ENCODE measurements at places on chromosomes 5 and 9. TPM values are rescaled to one million over a fixed set of nuclear protein-coding genes. Genes with fewer than 3 reads are reported as not detected.

LRRC19 gene
- polyA plus RNA-seq: 15.3 TPM

JAKMIP2 gene
- polyA plus RNA-seq: 6.1 TPM

CCL27 gene
- polyA plus RNA-seq: 0.57 TPM

OR1J2 gene
- not detected for polyA plus RNA-seq

GPSM1 gene
- polyA plus RNA-seq: 22.9 TPM

MATR3 gene
- polyA plus RNA-seq: 791 TPM

SPATA6L gene
- polyA plus RNA-seq: 3.1 TPM

PLCXD3 gene
- 0.52 TPM for polyA plus RNA-seq

DNA sequence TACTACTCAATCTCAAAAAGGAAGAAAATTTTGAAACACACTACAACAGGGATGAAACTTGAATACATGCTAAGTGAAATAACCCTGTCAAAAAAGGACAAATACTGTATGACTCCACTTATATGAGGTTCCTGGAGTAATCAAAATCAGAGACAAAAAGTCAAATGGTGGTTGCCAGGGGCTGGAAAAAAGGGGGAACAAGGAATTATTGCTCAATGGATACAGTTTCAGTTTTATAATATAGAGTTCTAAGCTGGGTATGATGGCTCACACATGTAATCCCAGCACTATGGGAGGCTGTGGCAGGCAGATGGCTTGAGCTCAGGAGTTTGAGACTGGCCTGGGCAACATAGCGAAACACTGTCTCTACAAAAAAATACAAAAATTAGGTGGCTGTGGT, 29.0 kb downstream of the ETF1 start:
- DNase-seq: no peak

- no peak for DNase-seq
Measured at GRCh38 chr9:3151672-3152576, 308.0 kb upstream of the PUM3 start.

DNA sequence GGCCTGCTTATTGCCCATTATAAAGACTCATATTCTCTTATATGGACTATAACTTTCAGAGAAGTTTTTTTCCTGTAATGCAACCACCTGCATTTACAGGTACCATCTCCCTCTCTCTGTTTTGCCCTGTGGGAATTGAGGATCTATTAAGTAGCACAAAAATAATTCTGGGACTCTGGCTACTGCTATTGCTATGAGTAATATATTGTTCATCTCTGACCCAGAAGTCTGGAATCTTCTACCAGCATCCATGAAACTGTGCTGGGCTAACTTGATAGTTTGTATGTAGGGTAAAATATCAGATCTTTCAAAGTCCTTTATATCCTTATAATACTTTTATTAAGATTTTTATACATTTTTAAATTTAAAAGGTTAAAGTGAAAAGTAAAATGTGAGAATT, 607.2 kb downstream of the EFNA5 start:
- no peak for DNase-seq

DNA sequence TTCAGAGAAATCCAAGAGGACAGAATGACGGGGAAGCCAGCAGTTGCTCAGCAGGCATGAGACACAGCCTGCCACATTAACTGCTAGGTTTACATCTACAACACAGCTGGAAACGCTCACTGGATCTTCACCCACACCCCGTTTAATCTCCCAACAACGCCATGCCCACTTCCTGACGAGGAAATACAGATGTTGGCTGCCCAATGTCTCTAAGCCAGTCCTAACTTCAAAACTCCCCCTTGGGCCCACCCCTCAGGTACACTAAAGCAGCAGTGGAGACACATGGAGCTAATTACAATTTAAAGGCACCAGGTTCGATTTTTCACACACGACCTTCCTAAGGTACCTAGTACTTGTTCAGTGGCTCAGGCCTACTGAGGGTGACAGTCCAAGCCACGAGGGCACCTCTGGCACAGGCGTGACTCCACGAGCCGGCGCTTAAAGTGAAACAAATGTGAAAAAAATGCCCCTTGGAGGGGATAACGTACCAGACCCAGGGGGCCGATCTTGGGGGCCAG, 904 bp downstream of the RPL12 start:
- DNase-seq: no peak

- no peak for DNase-seq
Measured at GRCh38 chr9:131755541-131756198, 15.8 kb upstream of the RAPGEF1 start.

DNA sequence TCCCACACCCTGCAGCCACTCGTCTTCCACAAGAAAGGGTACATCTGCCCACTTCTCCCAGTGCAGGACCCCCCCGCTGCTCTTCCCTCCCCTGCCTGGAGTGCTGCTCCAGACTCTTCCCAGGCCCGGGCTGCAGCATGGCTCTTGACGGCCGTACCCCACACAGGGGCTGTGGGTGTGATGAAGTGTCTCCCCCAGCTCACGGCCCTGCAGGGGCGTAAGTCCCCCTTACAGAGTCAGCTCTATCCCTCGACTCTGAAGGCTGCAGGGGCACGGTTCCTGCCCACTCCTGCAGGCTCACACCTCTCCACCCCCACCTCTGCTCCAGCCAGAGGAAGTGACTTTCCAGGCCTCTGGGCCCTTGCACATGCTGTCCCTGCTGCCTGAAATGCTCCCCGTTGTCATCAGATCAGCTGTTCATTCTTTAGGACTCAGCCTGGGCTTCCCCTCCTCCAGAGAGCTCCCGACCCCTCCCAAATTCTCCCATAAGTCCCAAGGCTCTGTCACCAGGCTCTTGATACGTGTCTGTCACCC, 180.6 kb upstream of the IER5L start:
- no peak for DNase-seq

DNA sequence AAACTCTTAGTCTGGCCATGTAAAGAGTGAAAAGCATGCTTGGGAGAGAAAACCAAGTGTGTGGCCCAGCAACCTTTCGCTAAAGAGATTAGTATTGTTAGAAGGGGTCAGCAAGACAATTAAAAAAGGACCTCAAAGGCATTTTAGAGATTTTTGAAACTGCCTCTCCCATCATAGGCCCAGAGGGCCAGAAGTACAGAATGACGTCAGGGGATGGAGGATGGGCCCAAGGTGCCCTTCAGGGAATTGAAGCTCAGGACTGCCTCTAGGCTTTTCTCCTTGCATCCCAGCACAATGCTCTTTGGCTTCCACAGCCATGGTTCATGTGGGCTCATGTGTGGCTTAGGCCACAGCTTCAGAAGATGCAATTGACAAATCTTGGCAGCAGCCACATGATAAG, 287.0 kb upstream of the COX7C start:
- no peak for DNase-seq

DNA sequence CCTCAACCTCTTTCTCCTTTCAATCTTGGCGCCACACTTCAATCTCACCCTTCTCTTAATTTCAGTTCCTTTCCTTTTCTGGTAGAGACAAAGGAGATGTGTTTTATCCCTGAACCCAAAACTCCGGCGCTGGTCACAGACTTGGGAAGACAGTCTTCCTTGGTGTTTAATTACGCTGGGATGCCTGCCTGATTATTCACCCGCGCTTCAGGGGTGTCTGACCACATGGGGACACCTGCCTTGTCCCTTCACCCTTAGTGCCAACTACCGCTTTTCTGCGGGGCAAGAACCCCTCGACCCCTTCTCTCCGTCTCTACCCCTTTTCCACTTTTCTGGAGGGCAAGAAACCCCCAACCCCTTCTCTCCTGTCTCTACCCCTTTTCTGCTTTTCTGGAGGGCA, 261.1 kb downstream of the SMARCA2 start:
- DNase-seq: no peak

DNA sequence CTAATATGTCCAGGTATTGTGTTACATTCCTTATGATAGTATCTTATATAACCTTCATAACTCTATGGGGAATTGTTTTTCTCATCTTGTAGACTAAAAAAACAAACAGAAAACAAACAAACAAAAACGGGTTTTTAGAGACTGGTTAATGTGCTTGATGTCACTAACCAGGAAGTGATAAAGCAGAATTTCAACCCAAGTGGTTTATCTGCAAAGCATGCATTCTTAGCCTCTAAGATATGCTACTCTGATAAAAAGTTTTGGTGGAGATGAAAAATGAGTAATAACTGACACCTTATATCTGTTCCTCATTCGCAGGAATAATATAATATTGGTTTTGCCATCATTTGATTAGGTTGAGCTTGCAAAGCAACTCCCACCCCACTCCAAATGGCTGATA, 53.4 kb downstream of the PUM3 start:
- DNase-seq: no peak

DNA sequence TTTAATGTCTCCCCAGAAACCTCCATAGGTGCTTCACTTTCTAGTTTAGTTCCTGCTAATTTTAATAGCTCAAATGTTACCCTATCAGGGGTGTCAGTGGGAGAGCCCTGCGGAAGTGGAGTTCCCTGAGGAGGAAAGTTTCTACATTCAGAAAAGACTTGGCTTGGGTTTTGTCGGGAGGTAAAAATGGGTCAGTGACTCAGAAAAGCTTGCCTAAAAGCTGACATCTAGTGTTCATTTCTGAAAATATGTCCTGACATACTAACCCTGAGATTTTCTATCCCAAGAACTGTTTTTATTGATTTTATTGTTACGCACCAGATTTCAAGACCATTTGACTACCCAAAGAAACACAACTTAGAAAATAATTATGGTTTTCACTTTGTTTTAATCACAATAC, 40.9 kb upstream of the GLDC start:
- DNase-seq: no peak

DNA sequence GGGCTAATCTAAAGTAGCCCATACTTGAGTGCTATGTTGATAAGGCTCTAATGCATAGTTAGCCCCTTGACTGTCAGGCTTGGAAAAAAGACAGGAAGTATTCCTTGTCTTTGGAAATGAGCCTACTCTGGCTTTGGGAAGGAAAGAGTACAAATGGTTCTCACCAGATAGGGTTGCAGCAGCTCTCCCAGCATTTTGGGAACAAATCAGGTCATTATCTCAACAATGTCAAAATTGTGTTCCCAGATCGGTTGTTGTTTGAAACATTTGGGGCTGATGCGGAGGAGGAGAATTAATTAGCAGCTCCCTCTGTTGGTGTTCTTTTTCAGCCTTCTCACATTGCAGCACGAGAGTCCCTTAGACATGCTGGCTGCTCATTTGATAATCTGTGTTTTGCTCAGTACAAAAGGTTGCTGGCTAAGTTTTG, 294.7 kb upstream of the DMRT1 start:
- DNase-seq: no peak

DNA sequence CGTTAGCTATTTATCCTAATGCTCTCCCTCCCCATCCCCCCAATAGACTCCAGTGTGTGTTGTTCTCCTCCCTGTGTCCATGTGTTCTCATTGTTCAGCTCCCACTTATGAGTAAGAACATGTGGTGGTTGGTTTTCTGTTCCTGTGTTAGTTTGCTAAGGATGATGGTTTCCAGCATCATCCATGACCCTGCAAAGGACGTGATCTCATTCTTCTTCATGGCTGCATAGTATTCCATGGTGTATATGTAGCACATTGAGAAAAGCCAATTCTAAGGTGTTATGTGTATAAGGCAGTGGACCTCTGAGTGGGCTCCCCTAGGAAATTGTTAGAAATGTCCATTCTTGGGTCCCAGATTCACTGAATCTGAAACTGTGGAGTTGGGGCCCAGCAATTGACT, 103.1 kb upstream of the MYO10 start:
- no peak for DNase-seq

DNA sequence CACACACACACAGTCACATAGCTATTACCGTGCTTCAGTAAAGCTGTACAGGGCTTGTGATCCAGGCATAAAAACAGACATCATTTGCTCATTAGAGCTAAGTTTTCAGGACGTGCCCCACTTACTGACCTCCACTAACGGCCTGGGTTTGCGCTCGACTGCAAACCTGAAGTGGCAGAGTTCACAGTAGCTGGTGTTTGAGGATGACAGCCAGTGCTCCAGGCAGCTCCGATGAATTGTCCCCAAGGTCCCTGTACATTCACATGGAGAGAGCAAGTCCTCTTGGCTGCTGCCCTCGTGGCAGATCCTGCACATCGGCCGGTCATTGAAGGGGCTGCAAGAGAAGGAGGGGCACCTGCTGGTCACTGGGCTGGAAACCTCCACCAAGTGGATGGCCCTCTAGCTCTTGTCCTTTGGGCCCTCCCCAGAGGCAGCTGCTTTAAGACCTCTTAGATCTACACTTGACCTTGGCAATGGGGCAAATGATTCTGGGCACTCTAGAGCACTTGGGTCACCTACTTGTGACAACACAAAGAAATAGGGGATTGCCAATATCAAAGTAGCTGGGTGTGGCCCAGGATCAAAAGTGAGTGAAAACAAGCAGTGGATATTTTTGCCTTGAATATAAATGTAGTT, 115.4 kb downstream of the MARCHF3 start:
- DNase-seq: no peak

DNA sequence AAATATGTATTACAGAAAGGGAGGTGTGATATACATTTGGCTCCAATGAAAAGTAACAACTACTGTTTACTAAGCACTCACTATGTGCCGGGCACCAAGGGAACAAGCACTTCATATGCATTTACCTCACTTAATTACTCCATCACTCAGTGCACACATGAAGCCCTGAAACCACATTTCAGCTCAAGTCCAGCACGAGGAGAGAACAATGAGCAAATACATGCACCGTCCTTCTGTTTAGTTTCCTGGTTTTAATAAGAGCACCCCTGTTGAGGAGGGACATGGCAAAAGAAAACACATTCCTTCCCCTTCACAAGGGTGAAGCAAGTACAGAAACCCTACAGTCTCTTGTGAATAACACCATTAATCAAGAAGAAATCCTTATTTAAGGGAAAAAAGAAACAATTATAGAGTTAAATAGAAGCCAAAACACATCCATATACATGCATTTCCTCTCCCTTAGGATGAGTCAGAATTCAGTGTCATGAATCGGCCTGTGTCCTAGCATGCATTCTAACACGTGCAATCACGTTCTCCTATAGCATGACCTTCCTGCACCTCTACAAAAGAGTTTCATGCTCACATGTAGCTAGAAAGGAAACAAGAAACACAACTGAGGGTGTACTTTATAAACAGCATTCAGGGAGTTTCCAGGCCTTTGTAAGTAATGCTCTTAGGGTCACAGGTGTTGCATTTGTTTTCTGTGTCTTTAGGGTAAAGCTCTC, 411.6 kb downstream of the BNC2 start:
- no peak for DNase-seq

- DNase-seq: no peak
Measured at GRCh38 chr9:90846770-90847419, 45.3 kb downstream of the SYK start.

DNA sequence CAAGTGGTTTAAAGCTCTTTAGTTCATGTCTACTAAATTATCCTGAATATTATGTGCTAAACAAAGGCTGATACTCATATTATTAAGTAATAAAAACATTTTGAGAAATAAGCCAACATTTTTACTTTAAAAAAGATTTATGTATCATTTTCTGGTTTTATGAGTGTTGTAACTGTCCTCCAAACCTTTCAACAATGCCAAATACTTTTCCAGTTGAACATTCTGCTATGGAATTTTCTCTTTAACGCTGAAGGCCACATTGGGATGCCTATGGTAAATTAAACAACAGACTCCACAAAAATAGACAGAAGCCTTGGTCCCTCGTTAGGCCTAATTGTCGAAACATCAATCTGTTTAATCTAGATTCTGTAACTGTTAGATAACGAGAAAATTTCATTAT, 131.3 kb downstream of the GLIS3 start:
- no peak for DNase-seq

- DNase-seq: no peak
Measured at GRCh38 chr5:172412724-172413286, 41.5 kb downstream of the SH3PXD2B start.

All from right renal cortex interstitium (tissue), 3 donors.